ENCODE measurements at places on chromosomes 2 and 18.

DNA sequence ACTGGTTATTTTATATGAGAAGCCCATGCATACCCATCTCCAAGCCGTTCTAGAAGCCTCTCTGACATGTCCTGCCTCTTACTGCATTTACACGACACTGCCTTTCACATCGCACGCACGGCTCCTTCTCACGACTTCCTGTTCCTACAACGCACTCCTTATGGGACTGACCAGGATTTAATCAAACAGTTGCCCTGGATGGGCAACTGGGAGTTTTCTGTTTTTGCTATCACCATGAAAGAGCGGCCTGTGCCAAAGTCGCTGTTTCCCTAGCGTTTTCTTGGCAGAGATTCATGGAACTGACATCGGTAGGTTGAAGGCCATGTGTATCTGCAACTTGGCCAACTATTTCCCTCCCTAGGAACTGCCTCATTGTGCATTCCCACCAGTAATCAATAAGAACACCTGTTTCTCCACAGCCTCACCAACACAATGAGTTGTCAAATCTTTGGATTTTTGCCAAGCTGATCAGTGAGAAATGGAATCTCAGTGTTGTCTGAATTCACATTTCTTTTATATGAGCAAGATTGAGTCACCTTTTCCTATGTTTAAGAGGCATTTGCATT, 97.2 kb upstream of the OTOS start:
- DNase-seq, result peak; percentile 57

DNA sequence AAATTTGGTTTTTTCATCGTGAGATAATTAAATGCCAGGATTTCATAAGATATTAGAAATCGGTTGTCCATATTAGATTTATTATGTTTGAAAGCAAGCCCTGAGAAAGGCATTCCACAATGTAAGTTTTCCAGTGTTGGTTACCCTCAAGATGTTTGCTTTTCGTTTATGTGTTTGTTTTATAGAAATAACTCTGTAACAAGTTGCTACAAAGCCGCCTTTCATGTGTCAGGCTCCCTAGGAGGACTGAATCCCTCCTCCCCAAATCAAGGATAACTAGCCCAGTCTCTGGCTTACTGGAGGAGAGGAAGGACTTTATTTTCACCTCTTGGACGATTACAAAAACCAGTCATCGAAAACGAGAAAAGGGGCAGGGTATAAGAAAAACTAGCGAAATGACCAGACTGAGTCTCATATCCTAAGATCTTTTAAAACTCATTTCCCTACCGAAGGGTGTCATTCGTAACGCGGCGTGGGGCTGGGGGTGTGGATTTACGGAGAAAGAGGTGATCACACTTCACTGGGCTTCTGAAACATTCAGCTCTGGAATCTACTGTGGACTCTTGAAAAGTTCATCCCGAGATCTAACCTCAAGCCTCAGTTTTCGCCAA, 1.0 kb upstream of the PEX13 start:
- DNase-seq, result no peak

DNA sequence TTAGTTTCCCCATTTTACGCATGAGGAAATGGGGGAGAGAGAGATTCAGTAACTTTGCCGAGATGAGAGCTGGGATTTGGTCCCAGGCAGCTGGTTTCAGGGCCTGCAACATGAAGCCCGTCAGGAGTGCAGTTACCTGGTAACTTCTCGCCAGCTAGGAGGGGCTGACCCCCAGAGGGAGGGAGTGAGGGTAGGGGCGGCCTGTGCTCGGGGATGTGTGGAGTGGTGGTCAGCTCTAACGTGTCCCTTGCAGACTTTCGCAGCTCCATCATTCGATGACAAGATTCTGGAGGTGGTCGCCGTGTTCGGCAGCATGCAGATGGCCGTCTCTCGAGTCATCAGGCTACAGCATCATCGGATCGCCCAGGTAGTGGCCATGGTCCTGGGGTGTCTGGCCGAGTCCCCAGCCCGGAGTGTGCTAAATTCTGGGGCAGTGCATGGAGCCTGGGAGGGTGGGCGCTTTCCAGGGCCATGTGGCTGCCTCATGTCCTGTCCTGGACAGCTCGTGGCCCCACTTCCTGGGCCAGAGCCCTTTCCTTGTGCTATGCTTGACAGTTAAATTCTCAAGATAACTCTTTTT, 103.8 kb downstream of the DGKD start:
- no peak for DNase-seq

DNA sequence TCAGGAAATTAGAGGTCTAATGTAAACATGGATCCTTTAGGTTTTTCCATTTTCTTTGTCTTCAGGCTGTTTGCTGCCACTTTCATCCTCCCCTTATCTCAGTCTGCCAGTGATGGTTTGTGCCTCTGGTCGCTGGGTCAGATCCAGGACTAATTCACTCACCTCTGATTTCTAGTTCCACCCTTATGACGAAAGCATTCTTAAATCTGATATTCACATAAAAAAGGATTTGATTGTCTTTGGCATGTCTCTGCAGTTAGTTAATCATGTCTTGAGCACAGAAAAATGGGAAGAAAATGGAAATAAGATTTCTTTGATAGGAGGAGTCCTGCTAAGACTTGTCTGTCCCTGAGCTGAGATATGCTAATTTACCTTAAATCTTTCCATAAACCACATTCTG, 4.6 kb downstream of the IL1RL1 start:
- DNase-seq, result no peak

GRCh38 chr2:134790487-134790886, 47.9 kb upstream of the ACMSD start:
- no peak for DNase-seq

DNA sequence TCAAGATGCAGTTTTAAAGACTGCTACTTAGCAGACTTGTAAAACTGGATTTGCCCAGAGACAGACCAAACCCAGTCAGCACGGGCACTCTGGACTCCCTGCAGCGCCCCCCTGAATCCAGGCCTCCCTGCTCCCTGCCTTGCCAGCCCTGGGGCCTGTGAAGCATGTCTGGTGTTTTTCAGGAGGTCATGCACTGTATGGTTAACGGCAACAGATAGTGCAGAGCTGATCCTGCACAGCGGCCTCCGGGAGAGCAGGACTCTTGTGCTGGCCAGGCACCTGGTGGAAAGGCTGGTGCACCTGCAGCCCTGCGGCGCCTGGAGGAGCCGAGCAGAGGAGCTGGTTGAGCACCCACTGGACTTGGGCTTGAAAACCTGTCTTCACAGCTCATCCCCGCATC, 30.4 kb downstream of the HDAC4 start:
- no peak for DNase-seq

DNA sequence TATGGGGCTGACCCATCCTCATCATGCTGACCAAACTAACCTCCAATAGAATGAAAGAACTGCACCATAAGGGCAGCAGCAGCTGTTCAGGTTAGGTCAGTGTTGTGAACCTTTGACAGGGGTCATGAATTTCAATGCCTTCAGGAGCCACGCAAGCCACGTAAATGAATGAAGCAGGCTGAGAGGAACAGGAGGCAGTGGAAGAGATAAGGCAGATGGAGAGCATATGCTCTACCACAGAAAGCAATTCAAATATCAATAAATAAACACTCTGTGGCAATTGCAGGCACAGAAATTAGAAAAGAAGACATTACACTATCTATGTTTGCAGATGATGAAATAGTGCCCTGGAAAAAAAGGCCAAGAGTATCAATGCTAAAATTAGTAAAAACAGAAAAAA, 56.3 kb downstream of the SCG2 start:
- DNase-seq, result no peak

GRCh38 chr2:222671259-222672067, at the start of gene MOGAT1:
Gene MOGAT1 (plus strand): TSS chr2:222671658. CDS start chr2:222671786, 128 bp downstream.
- no peak for DNase-seq

DNA sequence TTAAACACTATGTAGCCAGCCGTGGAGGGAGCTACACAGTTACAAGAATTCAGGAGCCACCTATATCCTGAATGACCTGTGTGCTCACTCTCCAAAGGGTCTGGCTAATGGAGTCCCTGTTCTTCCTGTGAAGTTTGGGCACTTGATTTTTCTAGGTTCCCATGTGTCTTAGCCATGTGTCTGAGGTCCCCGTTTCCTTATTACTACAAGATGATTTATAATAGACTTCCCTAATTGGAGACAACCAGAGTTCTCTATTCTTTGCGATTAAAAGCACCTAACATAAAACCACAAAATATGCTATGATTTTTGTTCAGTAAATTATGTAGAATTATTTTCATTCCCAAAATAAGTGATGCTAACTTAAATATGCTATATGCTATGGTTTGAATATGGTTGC, 83.4 kb downstream of the PDK1 start:
- DNase-seq, result no peak

GRCh38 chr2:135337071-135337470, 193.9 kb downstream of the ZRANB3 start:
- DNase-seq, result no peak

GRCh38 chr18:25435149-25435782, 83.3 kb upstream of the ZNF521 start:
- no peak for DNase-seq

- no peak for DNase-seq
Measured at GRCh38 chr18:45571714-45572113, 43.6 kb upstream of the SLC14A2 start.

DNA sequence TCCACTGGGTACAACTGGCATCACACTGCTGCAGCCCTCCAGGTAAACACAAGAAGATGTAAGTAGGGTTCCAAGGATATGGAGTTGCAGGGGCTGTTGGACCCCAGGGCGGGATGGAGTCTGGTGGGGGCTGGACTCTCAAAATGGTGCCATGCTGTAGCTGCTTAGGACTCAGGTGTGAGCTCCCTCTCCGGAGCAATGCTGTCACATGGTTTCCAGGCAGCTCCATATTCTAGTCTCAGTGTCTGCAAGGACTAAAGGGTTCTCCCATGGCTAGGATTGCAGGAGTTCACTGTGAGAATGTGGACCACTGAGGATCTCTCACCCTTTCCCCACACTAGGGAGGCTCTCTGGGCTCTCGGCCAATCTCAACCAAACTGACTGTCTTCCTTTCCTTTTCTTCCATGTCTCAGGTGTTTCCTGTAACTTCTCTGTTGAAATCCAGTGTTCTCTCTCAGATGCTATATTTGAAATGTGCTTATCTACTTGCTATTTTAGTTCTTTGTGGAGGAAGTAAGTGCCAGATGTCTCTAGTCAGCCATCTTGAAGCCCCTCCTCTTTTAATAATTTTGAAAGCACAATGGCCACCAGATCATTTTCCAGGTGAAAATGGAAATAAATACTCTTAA, 57.6 kb downstream of the CCNT2 start:
- no peak for DNase-seq

- DNase-seq, result no peak
Measured at GRCh38 chr2:1557467-1557820, 144.2 kb downstream of the TPO start.

DNA sequence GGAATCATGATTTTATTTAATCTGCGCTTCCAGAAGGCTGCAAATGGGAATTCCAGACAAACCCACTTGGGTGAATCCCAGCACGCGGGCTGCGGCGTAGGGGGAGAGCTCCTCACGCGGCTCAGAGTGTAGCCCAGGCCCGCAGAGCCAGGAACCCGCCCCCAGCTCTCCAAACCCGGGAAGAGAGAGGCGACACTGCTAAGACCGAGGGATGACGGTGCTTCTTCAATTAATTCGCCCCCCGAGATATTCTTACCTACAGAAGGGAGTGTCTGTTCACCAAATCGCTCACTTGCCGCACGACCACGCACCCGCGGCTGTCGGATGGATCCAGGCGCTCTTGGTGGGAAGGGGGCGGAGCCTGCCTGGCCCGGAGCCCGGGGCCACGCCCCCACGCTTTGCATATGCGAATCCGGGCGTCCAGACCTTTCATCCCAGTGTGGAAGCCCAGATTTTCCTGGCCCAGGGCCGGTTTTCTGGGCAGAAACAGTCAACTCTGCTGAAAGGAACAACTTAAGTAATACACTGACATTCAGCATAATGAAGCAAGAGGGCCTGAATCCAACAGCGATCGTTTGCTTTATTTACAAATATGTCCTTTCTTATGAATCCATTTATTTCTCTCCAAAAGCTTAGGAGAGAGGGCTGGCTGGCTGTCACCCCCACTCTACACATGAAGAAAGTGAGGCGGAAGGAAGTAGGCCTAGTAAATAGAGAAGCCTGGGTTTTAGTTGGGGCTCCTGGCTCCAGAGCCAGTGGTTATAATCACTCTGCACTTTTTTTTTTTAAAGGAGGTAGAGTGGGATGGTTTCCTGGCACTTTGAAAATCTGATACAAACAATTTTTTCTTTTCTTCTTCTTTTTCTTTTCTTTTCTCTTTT, at the start of gene SLC19A3:
SLC19A3 (minus strand) TSS at position 342 of the 881 bp plus-strand sequence. CDS start 15,710 bp downstream, outside the sequence.
- peak; percentile 50 for DNase-seq

- no peak for DNase-seq
Measured at GRCh38 chr2:238250896-238251295, 11.1 kb upstream of the HES6 start.

DNA sequence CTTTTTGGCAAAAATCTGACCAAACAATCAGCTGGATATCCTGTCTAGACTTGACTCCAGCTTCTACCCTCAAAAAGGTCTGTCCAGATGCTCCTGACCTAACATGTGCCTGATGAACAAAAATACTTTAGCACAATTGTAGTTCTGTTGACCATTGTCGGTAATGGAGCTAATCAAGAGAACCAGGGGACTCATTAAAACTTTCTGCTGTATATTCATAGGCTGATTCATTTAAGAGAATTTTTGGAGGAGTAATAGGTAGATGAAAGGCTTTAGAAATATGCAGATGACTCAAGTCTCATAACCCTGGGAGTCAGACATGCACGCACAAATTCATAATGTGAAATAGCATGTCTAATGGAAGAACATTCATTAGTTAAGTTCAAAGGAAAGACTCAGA, 514.2 kb downstream of the TXNL1 start:
- DNase-seq, result peak; percentile 81

DNA sequence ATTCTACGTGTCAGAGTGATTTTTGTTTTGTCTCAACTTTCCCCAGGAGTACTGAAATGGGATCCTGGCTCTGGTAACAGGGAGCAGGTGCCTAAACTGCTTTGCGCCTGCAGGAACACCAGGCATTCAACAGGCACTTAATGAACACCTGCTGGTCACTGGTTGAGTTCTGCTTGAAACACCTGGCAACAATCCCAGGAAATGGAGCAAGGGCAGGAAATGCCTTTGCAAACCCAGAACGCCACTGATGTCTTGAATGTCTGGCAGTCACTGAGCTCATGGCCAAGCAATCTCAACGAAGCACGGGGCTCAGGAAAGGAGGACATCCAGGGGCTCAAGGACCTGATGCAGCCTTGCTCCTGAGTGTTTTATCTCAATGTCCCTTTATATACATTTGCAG, 360.0 kb upstream of the RAB6C start:
- no peak for DNase-seq

DNA sequence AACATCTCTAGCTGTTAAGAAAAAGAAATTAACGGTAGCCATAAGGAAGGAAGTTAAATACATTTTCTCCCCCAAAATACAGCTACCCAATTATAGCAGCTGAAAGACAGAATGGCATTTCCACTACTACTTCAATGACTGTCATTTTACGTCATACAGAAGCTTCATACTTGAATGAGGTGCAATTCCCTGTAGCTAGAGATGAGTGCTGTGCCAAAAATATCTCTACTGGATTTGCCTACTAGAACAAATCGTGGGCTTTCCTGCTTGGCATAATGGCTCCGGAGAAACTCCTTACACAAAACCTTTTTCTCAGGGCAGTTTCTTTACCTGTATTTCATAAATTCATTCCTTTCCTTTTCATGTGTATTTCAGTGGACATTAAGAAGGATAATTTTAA, 36.3 kb upstream of the NRXN1 start:
- no peak for DNase-seq

GRCh38 chr2:184683911-184684310, 85.6 kb downstream of the ZNF804A start:
- no peak for DNase-seq

- DNase-seq, result no peak
Measured at GRCh38 chr2:108305901-108306300, 17.2 kb downstream of the SULT1C2 start.
